Foreskin melanocyte (primary cell): ENCODE measurements at places on chromosomes 3 and 15.

- DNase-seq: no peak
Measured at GRCh38 chr3:38740537-38740936, 75.5 kb downstream of the SCN10A start.

DNA sequence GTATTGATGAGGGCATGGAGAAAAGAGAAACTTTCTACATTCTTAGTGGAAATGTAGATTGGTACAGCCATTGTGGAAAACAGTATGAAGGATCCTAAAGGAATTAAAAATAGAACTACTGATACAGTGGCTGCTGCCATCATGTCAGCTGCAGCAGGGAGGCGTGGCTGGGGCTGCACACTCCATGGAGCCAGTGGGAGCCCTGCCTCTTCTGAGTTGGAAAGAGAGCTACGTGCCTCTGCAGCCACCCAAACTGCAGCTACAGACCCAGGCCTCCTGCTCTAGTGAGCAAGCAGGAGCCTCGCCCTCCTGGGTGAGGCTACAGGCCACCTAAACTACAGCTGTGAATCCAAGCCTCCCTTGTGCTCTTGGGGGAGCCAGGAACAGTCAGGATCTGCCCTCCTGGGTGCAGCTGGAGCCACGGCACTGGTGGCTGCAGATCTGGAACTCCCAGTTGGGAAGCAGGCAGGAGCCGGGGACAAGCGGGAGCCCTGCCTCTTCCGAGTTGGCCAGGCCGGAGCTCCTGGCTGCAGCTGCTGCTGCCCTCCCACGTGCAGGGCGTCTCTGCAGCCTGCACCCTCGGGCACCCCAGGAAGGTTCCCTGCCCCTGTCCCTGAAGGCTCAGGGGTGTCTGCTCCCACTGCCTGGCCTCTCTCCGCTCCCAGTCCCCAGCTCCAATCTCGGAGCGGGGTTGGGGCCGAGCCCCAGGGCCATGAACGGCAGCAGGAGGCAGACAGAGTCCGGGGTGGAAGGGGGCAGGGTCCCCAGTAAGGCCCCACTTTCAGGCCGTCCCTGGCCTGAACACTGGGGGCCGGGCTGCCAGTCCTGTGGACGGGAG lies 64.5 kb downstream of the THBS1 start:
- DNase-seq: no peak

DNA sequence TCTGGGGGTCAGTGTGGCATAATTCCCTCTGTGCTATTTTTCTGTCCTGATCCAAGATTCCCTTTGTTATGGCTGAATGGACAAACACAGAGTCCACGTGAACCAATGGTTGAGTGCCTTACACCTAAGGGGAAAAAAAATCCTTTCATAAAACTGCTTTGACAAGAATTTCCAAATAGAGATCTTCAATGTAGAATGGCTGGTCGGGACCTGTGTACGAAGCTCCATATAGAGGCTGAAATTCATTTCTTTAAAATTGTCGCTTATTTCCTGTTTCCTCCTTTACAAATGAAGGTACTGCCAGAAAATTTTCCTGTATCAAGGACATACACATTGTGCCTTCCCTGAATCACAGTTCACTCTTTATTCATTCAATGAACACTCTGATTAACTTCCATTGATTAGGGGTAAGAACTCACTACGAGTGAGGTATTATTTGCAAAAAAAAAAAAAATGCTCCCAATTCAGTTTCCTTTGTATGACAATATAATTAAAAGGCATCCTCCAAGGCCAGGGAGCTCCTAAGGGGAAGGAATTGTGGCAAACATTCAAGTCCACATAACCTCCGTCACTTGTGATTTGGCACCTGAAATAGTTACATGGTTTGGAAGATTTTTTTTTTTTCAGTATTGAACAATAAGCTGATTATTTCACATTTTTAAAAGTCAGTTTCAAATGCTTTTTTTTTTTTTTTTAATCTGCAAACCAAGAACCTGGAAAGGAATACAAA lies 293.8 kb downstream of the MEX3B start:
- DNase-seq: no peak

GRCh38 chr3:45182915-45183871 lies 37.0 kb upstream of the CDCP1 start:
- no peak for DNase-seq

DNA sequence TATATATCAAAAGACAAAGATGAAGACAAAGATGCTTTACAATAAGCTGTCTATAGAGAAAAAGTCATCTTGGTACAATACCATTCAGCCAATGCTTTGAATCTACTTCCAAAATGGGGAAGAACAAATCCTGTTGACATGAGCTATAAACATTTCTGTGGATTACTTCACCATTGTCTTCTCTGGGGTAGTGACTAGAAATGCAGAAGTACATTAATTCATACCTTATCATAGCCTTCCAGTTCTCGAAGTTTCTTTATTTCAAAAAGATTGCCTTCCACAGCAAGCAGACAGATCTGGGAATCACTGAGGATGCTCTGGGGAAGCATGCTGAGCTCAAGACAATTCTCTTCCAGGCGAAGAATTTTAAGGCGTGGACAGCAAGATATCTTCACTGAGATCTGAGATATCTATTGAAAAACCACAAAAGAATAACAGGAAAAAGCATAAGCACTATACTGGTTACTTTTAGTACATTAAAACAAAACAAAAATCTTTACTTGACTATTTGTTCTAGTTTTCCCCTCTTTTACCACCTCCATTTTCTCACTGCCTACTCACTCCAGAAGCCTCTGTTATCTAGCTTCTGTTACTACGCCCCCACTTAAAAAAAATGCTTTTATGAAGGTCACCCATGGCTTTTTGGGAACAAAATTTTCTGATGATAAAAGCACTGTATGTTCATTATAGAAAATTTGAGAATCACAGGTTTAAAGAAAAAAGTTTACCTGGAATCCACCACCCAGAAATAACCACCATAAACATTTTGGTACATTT lies 3.6 kb downstream of the LRRC57 start:
- no peak for DNase-seq

- no peak for DNase-seq
Measured at GRCh38 chr3:26647078-26647477, 24.5 kb downstream of the LRRC3B start.

DNA sequence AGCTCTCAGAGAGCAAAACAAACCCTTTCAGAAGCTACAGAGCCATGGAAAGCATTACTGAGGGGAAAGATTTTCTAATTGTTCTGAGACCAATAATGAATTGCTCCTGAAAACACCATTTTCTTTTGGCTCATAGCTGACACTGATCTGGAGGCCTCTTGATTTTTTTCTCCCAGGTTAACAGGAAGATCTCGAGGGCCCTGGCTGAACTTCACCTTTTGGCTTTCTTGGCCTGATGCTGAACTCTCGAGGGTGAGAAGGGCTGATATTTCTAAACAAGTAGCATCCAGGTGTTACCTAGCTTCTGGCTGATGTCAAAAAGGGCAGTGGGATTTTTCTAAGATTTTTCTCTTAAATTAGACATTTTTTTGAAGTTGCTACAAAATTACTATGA lies 19.9 kb upstream of the NFKBIZ start:
- no peak for DNase-seq

DNA sequence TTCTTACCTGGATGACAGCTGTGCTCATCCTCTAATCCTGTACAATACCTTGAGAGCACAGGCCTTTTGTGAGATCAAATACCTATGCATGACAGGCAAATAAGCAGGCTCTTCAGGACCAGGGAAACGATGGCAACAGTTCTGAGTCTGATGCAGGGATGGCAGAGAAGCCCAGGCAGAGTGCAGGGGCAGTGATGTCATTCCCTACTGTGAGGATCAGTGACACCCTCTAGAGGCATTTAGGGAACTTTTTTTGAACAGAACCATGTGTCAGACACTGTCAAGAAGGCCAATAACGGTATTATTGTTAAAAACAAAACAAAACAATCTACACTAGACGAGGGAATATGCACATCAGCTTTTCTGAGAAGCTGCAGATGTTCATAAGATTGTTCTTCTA lies 314.8 kb upstream of the CTDSPL start:
- peak; percentile 20 for DNase-seq

DNA sequence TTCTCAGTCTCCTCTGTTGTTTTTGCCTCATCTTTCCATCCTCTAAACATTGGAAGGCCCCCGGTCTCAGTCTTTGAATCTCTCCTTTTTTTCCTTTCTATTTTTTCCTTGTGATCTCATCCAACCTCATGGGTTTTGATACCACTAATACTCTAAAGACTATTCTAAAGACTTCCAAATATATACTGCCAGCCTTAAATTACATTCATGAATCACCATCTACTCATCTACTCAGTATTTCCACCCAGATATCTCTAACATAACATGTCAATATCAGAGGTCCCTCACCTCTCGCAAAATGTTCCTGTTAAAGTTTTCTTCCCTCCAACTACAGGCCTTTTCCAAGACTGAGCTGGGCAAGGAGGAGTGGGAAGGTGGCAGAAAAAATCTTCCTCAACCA lies 282.5 kb upstream of the TTC14 start:
- DNase-seq: no peak

- DNase-seq: peak; percentile 26
Measured at GRCh38 chr3:143526011-143526545, 322.2 kb downstream of the SLC9A9 start.

DNA sequence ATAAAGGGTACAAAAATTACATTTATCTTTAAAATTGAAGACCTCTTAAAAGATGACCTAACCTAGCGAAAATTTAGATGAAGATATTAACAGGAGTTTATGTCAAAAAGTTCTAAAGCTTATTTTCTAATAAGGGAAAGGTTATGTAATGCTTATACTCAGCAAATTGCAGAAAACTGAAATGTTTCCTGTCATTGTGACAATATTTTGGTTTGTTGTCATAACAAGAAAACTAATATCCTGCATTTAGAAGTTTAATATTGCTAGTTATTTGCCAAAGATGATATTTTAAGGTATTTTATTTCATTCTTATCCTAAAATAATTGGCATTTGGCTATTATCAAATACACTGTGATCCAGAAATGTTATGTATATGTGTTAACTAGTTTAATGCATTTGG lies 294.5 kb downstream of the C3orf38 start:
- DNase-seq: no peak

DNA sequence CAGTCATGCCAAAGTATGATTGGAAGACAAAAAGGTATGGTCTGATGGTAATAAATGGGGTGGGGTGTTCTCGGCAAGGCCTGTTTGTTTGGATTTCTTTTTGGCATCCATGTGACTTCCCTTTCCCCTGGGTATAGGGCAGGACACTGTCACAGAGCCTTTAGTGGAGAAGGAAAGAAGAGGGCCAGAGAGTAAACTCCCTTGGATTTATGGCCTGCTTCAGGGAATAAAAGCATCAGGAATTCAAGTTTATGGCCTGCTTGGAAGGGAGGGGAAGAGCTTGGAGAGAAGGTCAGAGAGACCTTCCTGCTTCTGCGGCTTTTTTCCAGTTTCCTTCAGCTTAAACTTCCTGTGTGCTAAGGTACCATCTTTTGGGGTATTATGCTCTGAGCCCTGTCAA lies 179.4 kb upstream of the ADAMTS9 start:
- DNase-seq: no peak

- no peak for DNase-seq
Measured at GRCh38 chr15:35282965-35283496, 197.9 kb upstream of the NANOGP8 start.

DNA sequence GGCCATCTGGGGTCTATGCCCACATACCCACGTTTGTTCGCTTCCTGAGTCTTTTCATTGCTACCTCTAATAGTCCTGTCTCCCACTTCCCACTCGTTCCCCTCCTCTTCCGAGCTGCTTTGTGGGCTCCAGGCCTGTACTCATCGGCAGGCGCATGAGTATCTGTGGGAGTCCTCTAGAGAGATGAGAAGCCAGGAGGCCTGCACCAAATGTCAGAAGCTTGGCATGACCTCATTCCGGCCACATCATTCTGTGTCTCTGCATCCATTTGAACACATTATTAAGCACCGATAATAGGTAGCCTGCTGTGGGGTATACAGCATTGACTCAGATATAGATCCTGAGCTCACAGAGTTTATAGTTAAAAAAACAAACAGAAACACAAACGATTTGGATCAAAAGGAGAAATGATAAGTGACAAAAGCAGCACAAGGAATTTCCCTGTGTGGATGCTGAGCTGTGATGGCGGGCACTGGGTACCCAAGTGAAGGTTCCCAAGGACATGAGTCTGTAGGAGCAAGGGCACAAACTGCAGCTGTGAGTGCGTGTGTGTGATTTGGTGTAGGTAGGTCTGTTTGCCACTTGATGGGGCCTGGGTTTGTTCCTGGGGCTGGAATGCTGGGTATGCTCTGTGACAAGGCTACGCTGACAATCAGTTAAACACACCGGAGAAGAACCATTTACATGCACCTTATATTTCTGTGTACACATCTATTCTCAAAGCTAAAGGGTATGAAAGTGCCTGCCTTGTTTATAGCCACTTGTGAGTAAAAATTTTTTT lies 35.9 kb downstream of the NR1I2 start:
- DNase-seq: no peak

GRCh38 chr3:66350601-66351000 lies 129.8 kb downstream of the SLC25A26 start:
- no peak for DNase-seq

GRCh38 chr3:189739378-189739777 lies 108.2 kb downstream of the TP63 start:
- no peak for DNase-seq

DNA sequence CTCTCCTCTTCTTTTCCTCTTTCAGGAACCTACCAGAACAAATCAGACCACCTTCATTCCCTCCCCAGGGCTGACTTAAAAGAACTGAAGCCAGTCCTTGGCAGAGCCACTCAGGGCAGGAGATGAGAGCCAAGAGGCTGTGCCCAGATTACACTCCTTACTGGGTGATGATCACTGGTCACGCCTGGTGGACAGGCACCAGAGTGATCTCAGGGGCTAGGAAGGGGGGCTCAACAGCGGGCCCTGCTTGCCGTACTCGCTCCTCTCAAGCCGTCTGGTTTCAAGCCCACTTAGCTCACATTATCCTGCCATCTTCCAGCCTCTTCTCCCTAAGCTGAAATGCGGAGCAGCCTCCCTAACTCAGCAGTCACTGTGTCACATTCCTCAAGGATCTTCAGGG lies 1.7 kb upstream of the FAH start:
- no peak for DNase-seq

DNA sequence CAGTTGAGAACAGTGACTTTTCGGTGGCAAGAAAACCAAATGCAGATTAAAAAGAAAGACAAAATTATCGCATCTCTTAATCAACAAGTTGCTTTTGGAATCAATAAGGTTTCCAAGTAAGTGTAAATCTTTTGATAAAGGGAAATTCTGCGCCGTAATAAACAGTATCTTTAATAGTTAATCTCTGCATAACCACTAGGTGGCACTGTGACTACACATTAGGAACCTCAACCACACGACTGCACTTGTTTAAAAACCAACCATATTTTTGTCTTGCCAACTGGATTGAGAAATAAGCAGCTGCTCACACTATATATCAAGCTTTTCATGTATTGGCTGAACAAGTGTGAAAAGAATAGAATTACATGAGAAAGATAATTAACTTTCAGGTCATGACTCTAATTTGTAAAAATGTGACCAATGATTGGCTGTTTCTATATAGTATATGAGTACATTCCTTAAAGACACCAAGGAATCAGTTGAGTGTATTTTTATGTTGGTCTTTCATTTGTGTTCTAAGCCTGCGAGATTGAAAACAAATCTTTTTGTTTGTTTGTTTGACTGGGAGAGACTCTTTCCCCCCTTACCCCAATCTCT lies 72.7 kb downstream of the DZIP3 start:
- peak; percentile 46 for DNase-seq
